ENCODE measurements at places on chromosomes 13 and 19. TPM values are rescaled to one million over a fixed set of nuclear protein-coding genes. Genes with fewer than 3 reads are reported as not detected.

ACP7 gene
- total RNA-seq: not detected

DACT3 gene
- total RNA-seq: 0.99 TPM

C19orf73 gene
- total RNA-seq: not detected

PSG1 gene
- not detected for total RNA-seq

VSIG10L gene
- 0.78 TPM for total RNA-seq

DNA sequence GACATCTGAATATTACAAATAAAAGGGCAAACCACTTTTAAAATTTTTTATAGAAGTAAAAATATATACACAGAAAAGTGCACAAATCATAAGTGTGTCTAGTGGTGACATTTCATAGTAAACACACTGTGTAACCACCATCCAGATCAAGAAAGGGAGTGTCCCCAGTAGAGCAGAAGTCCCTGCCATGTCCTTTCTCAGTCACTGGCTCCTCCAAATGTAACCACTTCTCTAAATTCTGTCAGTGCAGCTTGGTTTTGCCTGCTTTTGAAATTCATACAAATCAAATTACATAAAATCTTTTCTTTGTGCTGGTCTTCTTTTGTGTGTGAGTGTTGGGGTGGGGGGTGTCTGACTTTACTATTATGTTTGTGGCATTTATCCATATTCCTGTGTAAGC, 116.5 kb downstream of the RBM26 start:
- no peak for DNase-seq

GRCh38 chr19:49552749-49553148, 24.9 kb downstream of the RCN3 start:
- DNase-seq: no peak

DNA sequence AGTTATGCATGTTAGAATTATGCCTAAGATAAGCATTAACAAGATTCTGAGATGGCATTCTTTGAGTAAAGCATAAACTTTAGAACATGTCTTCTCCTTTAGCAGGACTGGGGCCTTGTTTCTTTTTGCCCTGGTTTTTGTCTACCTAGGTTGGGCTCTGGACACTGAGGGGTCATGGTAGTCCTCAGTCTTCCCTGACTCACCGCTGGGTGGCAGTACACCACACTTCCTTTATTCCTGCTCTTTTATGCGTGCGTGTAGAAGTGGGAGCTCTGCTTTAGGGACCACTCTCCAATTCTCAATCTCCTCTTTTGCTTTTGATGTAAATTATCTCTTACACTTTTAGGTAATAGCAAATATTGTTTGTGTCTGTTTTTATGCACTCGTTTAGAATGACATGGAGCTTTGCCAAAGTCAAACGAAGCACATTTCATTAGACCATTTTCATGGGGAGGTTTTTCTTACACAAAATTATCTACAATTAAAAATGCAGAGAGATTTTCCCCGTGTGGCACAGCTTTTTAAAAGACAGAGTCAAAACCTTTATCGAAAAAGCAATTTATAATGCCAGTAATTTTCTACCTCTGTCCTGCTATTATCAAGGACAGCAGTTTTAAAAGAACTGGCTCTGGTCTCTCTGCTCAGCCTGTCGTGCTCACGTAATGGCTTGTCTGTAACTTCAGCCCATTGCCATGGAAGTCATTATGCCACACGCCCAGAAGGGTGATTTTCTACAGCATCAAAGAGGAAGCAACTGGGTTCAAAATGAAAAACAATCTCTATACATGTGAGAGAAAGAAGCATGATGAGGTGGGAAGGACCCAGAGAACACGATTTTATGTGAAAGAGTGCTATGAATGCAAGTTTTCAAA, 413.9 kb downstream of the COG6 start:
- DNase-seq: peak; percentile 82

GRCh38 chr13:80469853-80470381, 129.0 kb upstream of the SPRY2 start:
- peak; percentile 38 for DNase-seq

- no peak for DNase-seq
Observed at GRCh38 chr19:44809577-44810233, 802 bp downstream of the BCAM start.

- DNase-seq: peak; percentile 68
Observed at GRCh38 chr19:9913237-9914000, 22.9 kb downstream of the OLFM2 start.

DNA sequence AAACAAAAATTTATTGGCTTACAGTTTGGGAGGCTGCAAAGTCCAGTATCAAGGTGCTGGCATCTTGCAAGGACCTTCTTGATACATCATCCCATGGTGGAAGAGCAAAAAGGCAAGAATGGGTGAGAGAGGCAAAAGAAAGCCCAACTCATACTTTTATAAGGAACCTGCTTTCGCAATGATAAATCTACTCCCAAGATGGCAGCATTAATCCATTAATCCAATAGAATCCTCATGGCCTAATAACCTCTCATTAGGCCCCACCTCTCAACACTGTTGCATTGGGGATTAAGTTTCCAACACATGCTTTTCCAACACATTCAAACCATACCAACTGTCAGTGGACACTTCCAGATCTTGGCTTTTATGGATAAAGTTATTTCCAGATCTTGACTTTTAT, 48.7 kb upstream of the ZNF507 start:
- DNase-seq: no peak

- DNase-seq: no peak
Observed at GRCh38 chr13:98509271-98510155, 67.4 kb downstream of the STK24 start.

DNA sequence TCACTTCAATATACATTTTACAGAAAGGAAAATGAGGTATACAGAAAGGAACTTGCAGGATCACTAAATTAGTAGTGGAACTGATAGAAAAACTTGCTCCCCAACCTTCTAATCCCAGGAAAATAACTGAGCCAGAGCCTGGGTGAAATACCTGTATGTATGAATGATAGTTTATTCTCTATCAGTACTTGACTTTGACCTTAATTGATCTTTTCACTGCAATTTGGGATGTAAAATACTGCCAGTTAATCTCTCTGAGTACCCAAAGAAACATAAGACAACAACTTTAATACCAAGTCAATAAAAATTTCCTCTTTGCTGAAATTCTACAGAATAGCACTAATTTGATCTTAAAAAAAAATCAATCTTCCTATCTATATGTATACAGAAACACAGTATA, 33.3 kb downstream of the KATNAL1 start:
- no peak for DNase-seq

GRCh38 chr13:99709134-99709533, 207.9 kb downstream of the TM9SF2 start:
- DNase-seq: no peak

DNA sequence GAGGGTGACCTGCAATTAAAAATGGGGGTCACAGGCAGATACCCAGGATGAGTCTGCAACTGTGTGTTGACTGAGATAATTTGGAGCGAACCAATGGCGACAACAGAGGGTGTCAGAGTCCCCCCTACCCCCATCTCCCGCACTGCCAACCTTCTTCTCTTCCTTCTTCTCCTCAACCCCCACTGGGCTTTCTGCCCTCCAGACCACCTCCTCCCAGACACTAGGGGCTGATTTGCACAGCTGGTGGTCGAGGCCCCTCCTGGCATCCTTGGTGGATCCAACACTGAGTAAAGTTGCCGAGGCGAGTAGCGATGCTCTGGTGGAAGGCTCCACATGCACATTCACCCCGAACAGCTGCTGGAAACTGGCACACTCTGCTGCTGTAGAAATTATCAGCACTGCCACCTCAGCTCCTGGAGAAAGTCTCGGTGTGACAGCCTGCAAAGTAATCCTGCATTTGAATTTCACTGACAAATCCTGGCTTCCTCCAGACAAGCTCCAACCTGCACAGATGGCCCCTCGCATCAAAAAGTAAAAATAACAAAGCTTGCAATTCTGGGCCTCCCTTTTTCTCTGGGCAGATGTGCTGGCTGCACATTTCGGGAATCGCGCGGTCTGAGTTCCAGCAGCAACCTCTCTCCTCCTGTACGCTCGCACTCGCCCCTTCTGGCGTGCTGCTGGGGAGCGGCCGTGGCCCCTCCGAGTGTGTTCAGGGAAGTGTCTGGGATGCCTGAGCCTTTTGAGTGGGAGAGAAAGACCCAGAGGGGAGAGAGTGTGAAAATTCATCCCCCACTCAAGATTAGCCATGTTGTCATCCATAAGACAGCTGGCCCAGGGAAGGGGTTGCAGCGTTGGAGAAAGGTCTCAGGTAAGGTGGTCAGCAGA, 28.5 kb downstream of the CCNE1 start:
- DNase-seq: no peak

DNA sequence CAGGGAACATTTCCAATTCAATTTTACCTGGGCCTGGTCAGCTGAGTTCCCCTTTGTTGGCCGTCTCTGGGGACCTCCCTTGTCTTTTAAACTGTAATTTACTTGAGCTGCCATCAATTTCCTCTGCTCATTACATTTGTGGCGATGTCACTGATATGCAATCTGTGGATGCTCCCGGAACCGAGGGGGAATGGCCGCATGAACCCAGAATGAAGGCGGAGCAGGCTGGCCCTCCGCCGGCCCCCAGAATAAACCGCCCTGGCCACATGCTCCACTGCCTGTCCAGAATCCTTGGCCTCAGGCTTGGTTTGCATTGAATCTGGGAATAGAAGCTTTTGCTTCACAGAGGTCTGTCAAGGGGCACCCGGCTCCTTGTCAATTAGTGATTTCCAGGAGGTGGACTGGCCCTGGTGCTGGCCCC, 276.8 kb downstream of the TEX29 start:
- DNase-seq: no peak

- no peak for DNase-seq
Observed at GRCh38 chr19:51036519-51036918, 1.7 kb upstream of the KLK12 start.

DNA sequence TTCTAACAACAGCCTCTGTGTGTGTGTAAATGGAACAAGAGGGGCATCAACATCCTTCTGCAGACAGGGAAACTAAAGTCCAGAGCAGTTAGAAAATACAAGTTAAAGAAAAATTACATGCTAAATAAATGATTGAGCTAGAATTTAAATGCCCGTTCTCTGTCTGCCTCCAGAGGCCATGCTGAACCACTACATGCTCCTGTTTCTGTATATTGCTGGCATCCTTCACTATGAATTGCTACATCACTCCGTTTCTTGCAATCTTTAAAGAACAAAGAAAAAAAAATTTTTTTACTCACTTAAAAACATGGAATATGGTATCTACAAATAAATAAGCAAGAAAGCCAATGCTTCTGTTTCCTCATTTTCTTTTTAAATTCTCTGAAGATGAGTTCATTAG, 47.9 kb downstream of the DCT start:
- DNase-seq: no peak
